ENCODE measurements at places on chromosomes 7 and 10. TPM values are rescaled to one million over a fixed set of nuclear protein-coding genes. Genes with fewer than 3 reads are reported as not detected.

Gene SP8
- total RNA-seq = not detected

Gene GLI3
- total RNA-seq = 0.07 TPM

Gene TRPV5
- total RNA-seq = not detected

Gene FEZF1
- total RNA-seq = not detected

Gene TAS2R3
- 1.0 TPM for total RNA-seq

Gene BUB3
- total RNA-seq = 183 TPM

Gene PNLIPRP1
- not detected for total RNA-seq

Gene IDI2
- not detected for total RNA-seq

Gene BHLHA15
- not detected for total RNA-seq

Gene HSPA12A
- 0.07 TPM for total RNA-seq

Gene RNF133
- total RNA-seq = not detected

Gene ZKSCAN1
- total RNA-seq = 22.1 TPM

Gene CCDC172
- not detected for total RNA-seq
